RPMI7951 (cell line): ENCODE measurements at places on chromosomes 1 and 21. TPM values are rescaled to one million over a fixed set of nuclear protein-coding genes. Genes with fewer than 3 reads are reported as not detected.

DNA sequence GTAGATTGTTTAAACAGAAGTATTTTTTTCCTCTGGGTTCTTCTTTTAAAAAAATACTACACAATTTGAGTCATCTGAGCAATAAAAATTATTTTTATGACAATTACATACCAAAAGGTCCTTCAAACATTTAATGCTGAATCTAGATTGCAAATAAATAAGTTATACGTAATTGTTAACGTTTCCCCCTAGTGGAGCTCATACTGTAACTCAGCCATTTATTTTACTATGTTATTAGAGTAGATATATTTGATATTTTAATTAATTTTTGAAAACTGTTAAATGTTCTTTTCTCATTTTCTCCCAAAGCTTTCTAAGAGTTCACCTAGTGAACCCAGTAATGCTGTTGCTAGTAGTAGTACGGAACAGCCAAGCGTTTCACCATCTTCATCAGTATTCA is 33.5 kb downstream of the ZMYM1 start:
- DNase-seq, result no peak

GRCh38 chr1:24526940-24527542 is 24.4 kb downstream of the RCAN3 start:
- DNase-seq, result peak; percentile 29

DNA sequence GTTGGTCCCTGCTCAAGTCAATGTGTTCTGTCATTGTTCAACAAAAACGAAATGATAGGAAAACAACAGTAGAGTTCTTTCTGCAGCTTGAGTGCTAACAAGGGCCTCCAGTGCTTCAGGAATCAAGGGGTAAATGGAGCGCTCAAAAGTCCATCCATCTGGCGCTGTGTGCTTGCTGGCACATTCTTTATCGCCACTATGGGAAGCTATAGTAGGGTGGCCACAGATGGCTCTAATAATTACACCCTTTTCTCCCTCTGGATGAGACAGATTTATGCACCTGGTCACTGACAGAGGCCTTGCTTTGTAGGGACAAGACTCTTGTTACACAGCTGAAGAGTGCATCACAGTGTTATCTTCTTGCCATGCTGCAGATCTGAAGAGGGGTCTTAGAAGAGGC is 136.0 kb downstream of the GDAP2 start:
- no peak for DNase-seq

GRCh38 chr21:43757601-43758000 is 18.5 kb downstream of the CSTB start:
- no peak for DNase-seq

GRCh38 chr1:27605796-27606707 is 2.1 kb upstream of the AHDC1 start:
- peak; percentile 60 for DNase-seq

Gene TMEM200B
- total RNA-seq, result 4.3 and 5.2 TPM in 2 replicates

Gene KRTAP19-3
- total RNA-seq, result not detected in 2 replicates

DNA sequence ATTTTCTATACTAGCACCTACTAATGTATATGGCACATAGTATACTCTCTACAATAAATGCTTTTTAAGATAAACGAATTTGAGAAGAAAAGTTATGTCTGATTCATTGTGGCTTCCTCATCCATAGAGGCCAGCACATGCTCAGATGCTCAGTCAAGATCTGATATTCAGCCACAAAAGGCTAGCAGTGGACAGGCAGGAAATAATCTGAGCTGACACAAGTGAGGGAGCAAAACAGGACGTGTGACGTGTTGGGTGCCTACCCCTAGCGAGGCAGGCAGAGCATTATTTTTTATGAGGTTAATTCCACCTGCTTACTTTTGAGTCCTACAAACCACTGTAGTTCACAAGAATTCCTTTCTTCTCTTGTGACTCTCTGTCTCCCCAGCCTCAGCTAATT is 550.9 kb downstream of the SMYD3 start:
- DNase-seq, result peak; percentile 6

GRCh38 chr21:45085700-45086099 is 11.3 kb downstream of the ADARB1 start:
- DNase-seq, result no peak
